ENCODE measurements at places on chromosomes 5 and 9.

DNA sequence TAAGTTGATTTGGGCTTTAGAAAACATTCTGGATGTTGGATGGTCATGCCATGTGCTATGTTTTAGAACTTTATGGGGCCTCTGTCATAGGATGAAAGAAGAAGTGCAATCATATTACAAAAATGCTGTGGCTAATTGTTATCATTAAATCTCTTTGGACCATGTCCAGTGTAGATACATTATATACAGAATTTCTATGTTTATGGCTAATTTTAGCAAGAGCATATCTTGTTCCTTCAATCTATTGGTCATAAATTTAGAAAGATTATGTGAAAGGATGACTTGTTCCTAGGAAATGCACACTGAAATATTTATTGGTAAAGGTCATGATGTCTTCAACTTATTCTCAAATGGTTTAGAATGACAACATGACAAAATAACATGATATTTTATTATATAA, 42.4 kb upstream of the ELL2 start:
- DNase-seq, result no peak

GRCh38 chr9:123445981-123446610, 90.1 kb downstream of the CRB2 start:
- DNase-seq, result no peak

GRCh38 chr5:150353032-150353675, 4.3 kb upstream of the TCOF1 start:
- DNase-seq, result no peak

DNA sequence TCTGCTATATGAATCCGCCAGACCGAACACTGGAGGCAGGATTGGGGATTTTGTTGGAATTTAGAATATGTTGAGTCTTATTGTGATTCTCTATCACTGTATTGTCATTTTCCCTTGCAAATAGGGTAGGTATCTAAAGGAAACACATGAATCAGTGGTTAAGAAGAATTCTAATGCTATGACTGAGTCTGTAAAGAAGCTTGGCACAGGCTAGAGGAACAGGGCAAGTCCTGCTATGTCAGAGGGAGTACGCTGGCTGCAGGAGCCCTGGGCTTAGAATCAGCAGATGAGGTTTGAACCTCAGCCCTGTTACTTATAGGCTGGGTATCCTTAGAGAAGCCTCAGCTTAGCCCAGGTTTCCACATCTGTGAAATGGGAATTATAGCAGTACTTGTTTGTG, 198.1 kb downstream of the NR3C1 start:
- no peak for DNase-seq

- DNase-seq, result no peak
Measured at GRCh38 chr9:15936306-15936921, 383.6 kb downstream of the CCDC171 start.
